ENCODE measurements at places on chromosomes 12 and 14. TPM values are rescaled to one million over a fixed set of nuclear protein-coding genes. Genes with fewer than 3 reads are reported as not detected.

DNA sequence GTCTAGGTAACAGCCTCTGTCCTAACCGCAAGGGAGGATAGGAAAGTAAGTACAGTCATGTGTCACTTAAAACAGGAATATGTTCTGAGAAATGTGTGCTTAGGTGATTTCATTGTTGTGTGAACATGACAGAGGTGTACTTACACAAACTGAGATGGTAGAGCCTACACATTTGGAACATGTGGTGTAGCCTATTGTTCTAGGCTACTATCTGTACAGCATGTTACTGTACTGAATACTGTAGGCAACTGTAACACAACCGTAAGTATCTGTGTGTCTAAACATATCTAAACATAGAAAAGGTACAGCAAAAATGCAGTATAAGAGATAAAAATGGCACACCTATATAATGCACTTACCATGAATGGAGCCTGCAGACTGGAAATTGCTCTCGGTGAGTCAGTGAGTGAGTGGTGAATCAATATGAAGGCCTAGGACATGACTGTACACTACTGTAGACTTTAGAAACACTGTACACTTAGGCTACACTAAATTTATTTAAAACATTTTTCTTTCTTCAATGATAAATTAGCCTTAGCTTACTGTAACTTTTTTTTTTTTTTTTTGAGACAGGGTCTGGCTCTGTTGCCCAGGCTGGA lies 13.2 kb upstream of the MDM2 start:
- H3K4me3 ChIP-seq = no peak overlapping the region
- H3K36me3 ChIP-seq = no peaks in the 10 kb centered on the region
- no peak for DNase-seq
- no peaks in the 10 kb centered on the region for H3K4me1 ChIP-seq

GRCh38 chr12:70721656-70722357 lies 84.6 kb upstream of the PTPRB start:
- H3K27me3 ChIP-seq = peaks cover 2% of the 10 kb centered on the region
- H3K4me3 ChIP-seq = no peak overlapping the region
- H3K4me1 ChIP-seq = no peaks in the 10 kb centered on the region
- no peak for DNase-seq
- no peak overlapping the region for H3K27ac ChIP-seq
- H3K36me3 ChIP-seq = no peaks in the 10 kb centered on the region

GRCh38 chr12:21773263-21773741 lies 1.2 kb downstream of the KCNJ8 start:
- peaks cover 38% of the 10 kb centered on the region for H3K27me3 ChIP-seq
- no peak overlapping the region for H3K4me3 ChIP-seq
- H3K4me1 ChIP-seq = no peaks in the 10 kb centered on the region
- H3K27ac ChIP-seq = no peak overlapping the region
- H3K36me3 ChIP-seq = no peaks in the 10 kb centered on the region

Gene RILPL1
- total RNA-seq = 2.6 TPM

- peaks cover 32% of the 10 kb centered on the region for H3K4me1 ChIP-seq
- no peak overlapping the region for H3K4me3 ChIP-seq
- H3K27ac ChIP-seq = no peak overlapping the region
- no peak for DNase-seq
- no peaks in the 10 kb centered on the region for H3K36me3 ChIP-seq
Measured at GRCh38 chr14:95297832-95298231, 21.9 kb downstream of the CLMN start.

GRCh38 chr14:50530794-50531365 lies 1.5 kb downstream of the MAP4K5 start:
- H3K4me3 ChIP-seq = no peak overlapping the region
- peaks cover 18% of the 10 kb centered on the region for H3K4me1 ChIP-seq
- no peak overlapping the region for H3K27ac ChIP-seq
- DNase-seq = no peak

Measured in B cell (primary cell).